Spleen (tissue), 13 donors: ENCODE measurements at places on chromosomes 2 and 18. TPM values are rescaled to one million over a fixed set of nuclear protein-coding genes. Genes with fewer than 3 reads are reported as not detected.

DNA sequence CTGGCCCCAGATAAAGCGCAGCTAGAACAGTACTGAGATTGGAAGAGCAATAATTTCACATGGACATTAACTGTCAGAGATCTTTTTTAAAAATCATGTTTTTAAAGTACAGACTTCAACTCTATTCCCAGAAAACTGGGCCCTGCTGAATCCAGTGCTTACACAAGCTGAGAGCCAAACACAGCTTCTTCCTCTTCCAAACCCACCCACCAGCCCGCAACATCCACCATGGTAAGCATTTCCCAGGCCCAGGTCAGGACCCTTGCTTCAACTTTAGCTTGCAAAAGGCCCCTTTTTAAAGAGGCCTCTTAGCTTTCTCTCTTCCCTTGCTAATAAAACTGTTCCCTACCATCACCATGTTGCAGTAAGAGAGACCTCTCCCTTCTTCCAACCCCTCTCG is 2.1 kb downstream of the AAK1 start:
- H3K27me3 ChIP-seq: no peaks in the 10 kb centered on the region
- peak overlapping the region; percentile 89 for H3K4me3 ChIP-seq
- no peak for DNase-seq
- H3K27ac ChIP-seq: peak overlapping the region; percentile 96
- peaks cover 14% of the 10 kb centered on the region for H3K36me3 ChIP-seq

CFAP65 gene
- not detected for total RNA-seq

STAT4 gene
- 36.7 TPM for total RNA-seq

DNA sequence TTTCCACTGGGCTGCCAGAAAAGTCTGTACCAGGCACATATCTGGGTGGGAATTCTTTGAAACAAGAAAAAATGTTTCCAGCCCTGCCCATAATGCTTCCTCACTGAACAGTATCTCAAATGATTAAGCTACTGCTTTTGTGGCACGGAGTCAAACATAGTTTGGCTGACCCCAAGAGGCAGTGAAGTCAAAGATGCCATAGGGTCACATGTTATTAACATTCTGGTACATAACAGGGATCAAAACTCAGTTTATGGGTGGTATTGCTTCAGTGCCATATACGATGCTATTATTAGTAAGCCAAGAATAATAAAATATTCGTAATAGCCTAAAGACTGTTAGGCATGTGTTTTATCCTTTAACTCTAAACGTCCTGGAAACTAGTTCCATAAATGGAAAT is 112.4 kb downstream of the FEZ2 start:
- H3K4me1 ChIP-seq: peaks cover 29% of the 10 kb centered on the region
- H3K27ac ChIP-seq: peak overlapping the region; percentile 51
- DNase-seq: no peak
- H3K36me3 ChIP-seq: peaks cover 2% of the 10 kb centered on the region
- no peak overlapping the region for H3K4me3 ChIP-seq

- H3K27ac ChIP-seq: no peak overlapping the region
- peaks cover 32% of the 10 kb centered on the region for H3K36me3 ChIP-seq
- no peaks in the 10 kb centered on the region for H3K27me3 ChIP-seq
- no peaks in the 10 kb centered on the region for H3K4me1 ChIP-seq
- no peak for DNase-seq
Observed at GRCh38 chr2:190255676-190256075, 64.0 kb downstream of the HIBCH start.

DNA sequence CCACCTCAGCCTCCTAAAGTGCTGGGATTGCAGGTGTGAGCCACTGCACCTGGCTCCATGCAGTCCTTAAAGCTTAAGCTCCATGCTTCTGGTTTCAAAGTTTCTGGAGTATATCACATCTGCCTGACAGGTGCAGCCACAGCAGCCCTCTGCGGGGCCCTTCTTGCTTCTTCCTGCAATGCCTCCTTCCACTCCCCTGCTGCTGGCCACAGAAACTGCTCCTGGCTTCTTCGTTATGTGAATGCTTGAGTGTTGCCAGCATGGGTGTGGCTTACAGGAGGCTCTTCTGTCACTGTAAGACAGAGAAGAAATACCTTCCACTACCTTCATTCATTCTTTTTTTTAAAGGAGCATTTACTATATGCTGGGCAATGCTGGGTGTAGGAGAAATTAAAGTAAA is 10.1 kb upstream of the CCBE1 start:
- no peaks in the 10 kb centered on the region for H3K27me3 ChIP-seq
- no peak overlapping the region for H3K4me3 ChIP-seq
- H3K27ac ChIP-seq: no peak overlapping the region
- no peaks in the 10 kb centered on the region for H3K4me1 ChIP-seq
- H3K36me3 ChIP-seq: no peaks in the 10 kb centered on the region

FBLN7 gene
- 14.0 TPM for total RNA-seq

- H3K36me3 ChIP-seq: no peaks in the 10 kb centered on the region
- DNase-seq: no peak
- no peak overlapping the region for H3K4me3 ChIP-seq
Observed at GRCh38 chr2:106579750-106580197, 92.6 kb downstream of the CD8B2 start.

DNA sequence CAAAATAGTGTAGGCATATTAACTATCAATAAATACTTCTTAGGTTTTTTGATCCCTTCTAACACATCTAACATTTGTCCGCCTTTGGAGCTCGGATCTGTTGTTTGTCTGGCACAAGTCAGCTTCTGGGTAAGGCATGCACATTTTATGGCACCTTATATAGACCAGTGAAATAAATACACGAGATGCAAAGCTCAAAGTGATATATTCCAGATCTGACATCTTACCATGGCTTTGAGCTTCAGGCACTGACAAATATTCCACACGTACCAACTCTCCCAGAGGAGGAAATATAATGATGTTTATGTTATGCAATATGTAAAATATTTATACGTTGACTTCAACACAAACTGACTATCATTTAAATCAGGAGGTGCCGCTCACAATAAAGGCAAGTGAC is 430.1 kb upstream of the SMIM21 start:
- no peaks in the 10 kb centered on the region for H3K27me3 ChIP-seq
- no peaks in the 10 kb centered on the region for H3K4me1 ChIP-seq
- H3K27ac ChIP-seq: no peak overlapping the region
- H3K36me3 ChIP-seq: no peaks in the 10 kb centered on the region

DNA sequence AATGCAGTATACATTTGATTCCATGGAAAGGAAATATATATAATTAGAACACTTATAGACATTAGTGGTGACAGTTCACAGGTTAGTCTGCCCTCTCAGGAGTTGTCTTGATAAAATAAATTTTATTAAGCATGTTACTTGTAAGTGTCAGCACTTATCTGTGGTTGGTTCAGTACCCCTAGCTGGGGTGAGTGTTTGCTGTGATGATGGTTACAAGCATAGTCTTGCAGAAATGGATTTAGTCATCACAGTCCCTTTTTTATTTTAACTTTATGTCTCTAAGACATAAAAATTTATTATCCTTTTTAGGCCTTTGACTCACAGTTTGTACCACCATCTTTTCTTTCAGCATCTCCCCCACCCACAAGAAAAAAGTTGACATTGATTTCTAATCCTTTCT is 52.1 kb downstream of the NCK2 start:
- no peaks in the 10 kb centered on the region for H3K27me3 ChIP-seq
- peak overlapping the region; percentile 59 for H3K27ac ChIP-seq
- peaks cover 97% of the 10 kb centered on the region for H3K4me1 ChIP-seq
- no peaks in the 10 kb centered on the region for H3K36me3 ChIP-seq

- no peak overlapping the region for H3K4me3 ChIP-seq
- H3K36me3 ChIP-seq: no peaks in the 10 kb centered on the region
- no peak overlapping the region for H3K27ac ChIP-seq
Observed at GRCh38 chr2:101175991-101176390, 24.8 kb upstream of the TBC1D8 start.

- DNase-seq: no peak
- H3K4me3 ChIP-seq: no peak overlapping the region
- no peak overlapping the region for H3K27ac ChIP-seq
- no peaks in the 10 kb centered on the region for H3K27me3 ChIP-seq
- no peaks in the 10 kb centered on the region for H3K4me1 ChIP-seq
- no peaks in the 10 kb centered on the region for H3K36me3 ChIP-seq
Observed at GRCh38 chr2:160005908-160006307, 56.5 kb downstream of the PLA2R1 start.

NR4A2 gene
- total RNA-seq: 4.8 TPM
